Breast epithelium (tissue), 4 donors: ENCODE measurements at places on chromosomes 13 and 19.
A peak's percentile ranks its signal among the peaks of the same experiment; 100 is the strongest.

DNA sequence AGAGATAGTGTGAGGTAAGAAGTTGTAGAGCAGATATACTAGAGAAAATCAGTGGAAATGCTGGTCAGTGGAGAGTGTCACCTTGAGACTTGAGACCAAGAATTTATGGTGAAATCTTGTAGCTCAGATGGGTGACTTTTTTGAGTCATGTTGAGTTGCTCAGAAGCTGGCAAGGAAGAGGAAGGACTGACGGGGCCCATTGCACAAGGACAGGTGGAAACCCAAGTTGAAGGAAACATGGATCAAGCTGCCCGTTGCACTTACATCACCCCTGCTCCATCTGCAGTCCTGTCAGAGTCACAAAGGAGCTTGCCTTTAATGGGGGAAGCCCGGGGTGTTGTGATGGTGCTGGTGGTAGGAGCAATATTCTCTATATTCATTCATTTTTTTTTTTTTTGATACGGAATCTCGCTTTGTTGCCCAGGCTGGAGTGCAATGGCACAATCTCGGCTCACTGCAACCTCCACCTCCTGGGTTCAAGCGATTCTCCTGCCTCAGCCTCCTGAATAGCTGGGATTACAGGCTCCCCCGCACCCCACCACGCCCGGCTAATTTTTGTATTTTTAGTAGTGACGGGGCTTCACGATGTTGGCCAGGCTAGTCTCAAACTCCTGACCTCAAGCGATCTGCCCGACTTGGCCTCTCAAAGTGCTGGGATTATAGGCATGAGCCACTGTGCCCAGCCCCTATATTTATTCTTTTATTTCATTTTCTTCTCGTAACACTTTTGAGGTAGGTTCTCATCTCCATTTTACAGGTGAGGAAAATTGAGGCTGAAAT, 27.4 kb downstream of the UBAC2 start:
- no peak overlapping the region for H3K4me3 ChIP-seq
- H3K27me3 ChIP-seq = no peaks in the 10 kb centered on the region
- DNase-seq = no peak
- no peak overlapping the region for H3K27ac ChIP-seq
- H3K4me1 ChIP-seq = no peaks in the 10 kb centered on the region

DNA sequence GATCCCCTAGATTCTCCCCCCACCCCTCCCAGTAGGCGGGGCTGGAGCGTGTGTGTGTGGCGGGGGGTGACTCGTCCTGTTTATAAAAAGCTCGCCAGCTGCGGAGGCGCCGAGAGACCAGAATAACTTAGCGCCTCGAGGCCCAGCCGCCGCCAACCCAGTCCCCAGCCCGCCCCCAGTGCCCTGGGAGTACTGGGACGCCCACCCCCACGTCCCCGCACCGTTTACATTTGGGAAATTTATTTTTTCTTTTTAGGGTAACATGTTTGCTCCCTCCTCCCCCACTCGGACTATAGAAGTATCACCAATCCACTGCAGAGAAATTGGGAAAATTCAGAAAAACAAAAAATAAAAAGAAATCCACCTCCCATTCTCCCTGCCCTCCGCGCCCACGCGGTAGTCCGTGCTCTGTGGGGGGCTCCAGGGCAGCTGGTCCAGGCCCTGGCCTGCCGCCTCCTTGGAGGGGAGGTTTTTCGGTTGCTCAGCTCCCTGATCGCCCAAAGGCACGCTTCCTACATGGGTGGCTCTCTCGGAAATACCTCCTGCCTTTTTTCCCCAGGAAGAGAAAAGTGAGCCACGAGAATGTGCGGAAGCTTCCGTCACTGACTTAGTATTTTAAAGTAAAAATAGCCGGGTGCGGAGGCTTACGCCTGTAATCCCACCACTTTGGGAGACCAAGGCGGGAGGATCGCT, 1.5 kb upstream of the RAB3A start:
- DNase-seq = peak; percentile 85
- no peaks in the 10 kb centered on the region for H3K27me3 ChIP-seq
- H3K4me1 ChIP-seq = no peaks in the 10 kb centered on the region
- H3K27ac ChIP-seq = peak overlapping the region; percentile 99
- no peaks in the 10 kb centered on the region for H3K36me3 ChIP-seq

- no peak overlapping the region for H3K27ac ChIP-seq
- H3K4me3 ChIP-seq = no peak overlapping the region
- H3K27me3 ChIP-seq = no peaks in the 10 kb centered on the region
These were observed 3.1 kb upstream of the SOHLH2 start for GRCh38 chr13:36217456-36217855.

GRCh38 chr13:94860981-94861407, 148.6 kb upstream of the SOX21 start:
- no peaks in the 10 kb centered on the region for H3K4me1 ChIP-seq
- no peaks in the 10 kb centered on the region for H3K36me3 ChIP-seq
- H3K27me3 ChIP-seq = no peaks in the 10 kb centered on the region

- no peaks in the 10 kb centered on the region for H3K27me3 ChIP-seq
- no peaks in the 10 kb centered on the region for H3K36me3 ChIP-seq
- no peak for DNase-seq
- H3K4me1 ChIP-seq = peaks cover 7% of the 10 kb centered on the region
- H3K27ac ChIP-seq = no peak overlapping the region
These were observed 10.5 kb downstream of the LAMP1 start for GRCh38 chr13:113307491-113307890.

GRCh38 chr13:36480726-36481427, 48.6 kb downstream of the CCNA1 start:
- DNase-seq = no peak
- no peaks in the 10 kb centered on the region for H3K4me1 ChIP-seq
- H3K27ac ChIP-seq = no peak overlapping the region
- H3K36me3 ChIP-seq = no peaks in the 10 kb centered on the region
- no peaks in the 10 kb centered on the region for H3K27me3 ChIP-seq
- H3K4me3 ChIP-seq = no peak overlapping the region

DNA sequence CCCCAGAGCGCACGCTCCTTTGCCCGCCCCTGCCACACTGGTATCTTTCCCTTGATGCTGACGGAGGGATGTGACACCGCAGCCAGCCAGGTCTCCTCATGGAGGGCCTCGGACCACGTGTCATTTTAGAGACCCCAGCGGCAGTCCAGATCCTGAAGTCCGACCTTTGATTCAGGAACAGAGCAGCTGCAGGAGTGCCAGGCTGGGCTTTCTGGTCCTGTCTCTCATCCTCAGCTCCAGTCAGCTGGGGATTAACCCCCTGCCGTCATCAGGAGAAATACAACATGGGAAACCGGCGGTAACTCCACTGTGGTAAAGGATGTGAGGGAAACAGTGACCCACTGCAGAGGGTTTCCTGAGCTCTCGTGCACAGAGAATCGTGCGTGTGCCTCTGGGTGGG, 140.6 kb downstream of the SIPA1L3 start:
- no peaks in the 10 kb centered on the region for H3K36me3 ChIP-seq
- no peaks in the 10 kb centered on the region for H3K27me3 ChIP-seq
- H3K4me1 ChIP-seq = no peaks in the 10 kb centered on the region
- H3K27ac ChIP-seq = peak overlapping the region; percentile 7
- no peak overlapping the region for H3K4me3 ChIP-seq

DNA sequence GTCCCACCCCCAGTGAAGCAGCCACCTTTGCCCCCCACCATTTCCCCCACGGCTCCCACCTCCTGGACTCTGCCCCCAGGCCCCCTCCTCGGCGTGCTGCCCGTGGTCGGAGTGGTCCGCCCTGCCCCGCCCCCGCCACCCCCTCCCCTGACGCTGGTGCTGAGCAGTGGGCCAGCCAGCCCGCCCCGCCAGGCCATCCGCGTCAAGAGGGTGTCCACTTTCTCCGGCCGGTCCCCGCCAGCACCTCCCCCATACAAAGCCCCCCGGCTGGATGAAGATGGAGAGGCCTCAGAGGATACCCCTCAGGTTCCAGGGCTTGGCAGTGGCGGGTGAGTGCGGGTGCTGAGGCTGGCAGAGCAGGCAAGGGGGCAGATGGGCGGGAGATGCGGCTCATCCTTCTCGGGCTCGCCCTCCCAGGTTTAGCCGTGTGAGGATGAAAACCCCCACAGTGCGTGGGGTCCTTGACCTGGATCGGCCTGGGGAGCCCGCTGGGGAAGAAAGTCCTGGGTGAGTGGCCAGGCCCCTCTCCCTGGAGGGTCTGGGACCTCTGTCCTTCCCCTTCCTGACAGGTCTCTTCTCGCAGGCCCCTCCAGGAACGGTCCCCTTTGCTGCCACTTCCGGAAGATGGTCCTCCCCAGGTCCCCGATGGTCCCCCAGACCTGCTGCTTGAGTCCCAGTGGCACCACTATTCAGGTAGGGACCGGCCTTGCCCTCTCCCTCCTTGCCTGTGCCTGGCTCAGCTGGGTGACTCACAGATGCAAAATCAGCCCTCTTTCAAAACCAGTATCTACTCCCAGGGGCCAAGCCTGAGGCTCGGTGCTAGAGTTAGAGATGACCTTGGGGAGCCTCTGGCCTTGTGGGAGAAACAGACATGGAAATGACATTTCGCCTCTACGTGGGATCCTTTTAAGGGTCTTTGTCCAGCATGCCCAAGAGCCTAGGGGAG, 8.8 kb downstream of the IGFLR1 start:
- peaks cover 7% of the 10 kb centered on the region for H3K36me3 ChIP-seq
- no peak for DNase-seq
- H3K27ac ChIP-seq = no peak overlapping the region
- no peaks in the 10 kb centered on the region for H3K27me3 ChIP-seq
- H3K4me1 ChIP-seq = no peaks in the 10 kb centered on the region
- H3K4me3 ChIP-seq = no peak overlapping the region

DNA sequence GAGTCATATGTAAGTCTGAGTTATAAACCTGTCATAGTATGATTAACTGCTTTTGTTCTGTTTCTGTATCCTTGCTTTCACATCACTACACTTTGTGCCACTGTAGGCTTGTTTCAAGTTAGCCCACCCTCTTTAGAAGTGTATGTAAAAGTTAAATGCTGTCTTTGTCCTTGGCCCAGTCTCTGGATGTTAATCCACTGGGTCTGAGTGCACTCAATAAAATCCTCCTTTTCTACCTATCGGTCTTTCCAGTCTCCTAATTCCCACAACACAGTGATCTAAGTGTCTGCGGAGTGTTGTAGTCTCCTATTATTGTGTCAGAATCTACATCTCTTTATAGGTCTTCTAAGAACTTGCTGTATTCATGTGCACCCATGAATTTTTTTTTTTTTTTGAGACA, 14.1 kb downstream of the ZNF429 start:
- H3K27me3 ChIP-seq = no peaks in the 10 kb centered on the region
- no peak overlapping the region for H3K4me3 ChIP-seq
- no peak for DNase-seq
- H3K27ac ChIP-seq = no peak overlapping the region
- H3K36me3 ChIP-seq = peaks cover 16% of the 10 kb centered on the region
